Endodermal cell (in vitro differentiated cells): ENCODE measurements at places on chromosomes 7 and 10. TPM values are rescaled to one million over a fixed set of nuclear protein-coding genes. Genes with fewer than 3 reads are reported as not detected.

DNA sequence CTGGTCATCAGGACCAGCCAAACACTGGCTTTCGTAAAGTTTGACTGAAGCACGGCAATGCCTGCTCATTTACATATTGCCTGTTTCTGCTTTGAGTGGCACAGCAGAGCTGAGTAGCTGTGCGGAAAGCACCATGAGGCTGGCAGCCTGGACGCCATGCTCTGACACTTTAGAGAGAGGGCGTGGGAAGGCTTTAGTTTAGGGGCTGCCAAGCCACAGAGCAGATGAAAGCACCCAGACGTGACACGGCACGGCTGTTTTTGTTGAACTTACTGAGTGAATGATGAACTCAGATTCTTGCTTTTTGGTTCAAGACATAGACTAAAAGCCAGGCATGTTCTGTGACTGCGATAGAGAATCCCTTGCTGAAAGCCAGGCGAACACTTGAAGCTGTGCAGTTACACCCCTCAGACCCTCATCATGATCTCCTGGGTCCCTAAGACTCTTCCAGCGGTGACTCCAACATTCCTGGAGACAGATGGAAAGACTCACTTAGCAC is 182.1 kb downstream of the ZMYND11 start:
- H3K27ac ChIP-seq, result no peak overlapping the region
- H3K36me3 ChIP-seq, result peaks cover 34% of the 10 kb centered on the region
- H3K4me3 ChIP-seq, result no peak overlapping the region
- no peak for DNase-seq
- H3K4me1 ChIP-seq, result no peaks in the 10 kb centered on the region

- peaks cover 3% of the 10 kb centered on the region for H3K4me1 ChIP-seq
- H3K27me3 ChIP-seq, result no peaks in the 10 kb centered on the region
- H3K27ac ChIP-seq, result peak overlapping the region; percentile 77
- H3K4me3 ChIP-seq, result peak overlapping the region; percentile 98
- H3K36me3 ChIP-seq, result peaks cover 55% of the 10 kb centered on the region
Measured at GRCh38 chr10:102153093-102153620, 968 bp downstream of the NOLC1 start.

DNA sequence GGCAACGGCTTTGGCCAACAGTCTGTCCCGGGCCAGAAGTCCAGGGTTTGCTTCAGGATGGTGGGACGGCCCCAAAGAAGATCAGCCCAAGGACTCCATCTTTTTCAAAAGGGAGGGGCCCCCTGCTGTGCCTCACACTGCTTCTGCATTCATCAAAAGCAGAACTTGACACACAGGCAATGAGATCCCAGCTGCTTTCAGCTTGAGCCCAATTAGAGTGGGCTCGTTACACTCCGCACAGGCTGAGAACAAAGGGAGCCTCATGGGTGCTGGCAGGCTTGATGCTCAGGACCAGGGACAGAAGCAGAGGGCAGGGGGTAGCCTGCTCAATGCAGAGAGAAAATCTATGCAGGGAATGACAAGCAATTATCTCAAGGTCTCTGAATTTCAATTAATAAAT is 45.5 kb downstream of the VOPP1 start:
- peak; percentile 74 for DNase-seq
- no peaks in the 10 kb centered on the region for H3K36me3 ChIP-seq
- H3K4me1 ChIP-seq, result no peaks in the 10 kb centered on the region
- no peak overlapping the region for H3K4me3 ChIP-seq
- peak overlapping the region; percentile 2 for H3K27ac ChIP-seq
- H3K27me3 ChIP-seq, result no peaks in the 10 kb centered on the region

DNA sequence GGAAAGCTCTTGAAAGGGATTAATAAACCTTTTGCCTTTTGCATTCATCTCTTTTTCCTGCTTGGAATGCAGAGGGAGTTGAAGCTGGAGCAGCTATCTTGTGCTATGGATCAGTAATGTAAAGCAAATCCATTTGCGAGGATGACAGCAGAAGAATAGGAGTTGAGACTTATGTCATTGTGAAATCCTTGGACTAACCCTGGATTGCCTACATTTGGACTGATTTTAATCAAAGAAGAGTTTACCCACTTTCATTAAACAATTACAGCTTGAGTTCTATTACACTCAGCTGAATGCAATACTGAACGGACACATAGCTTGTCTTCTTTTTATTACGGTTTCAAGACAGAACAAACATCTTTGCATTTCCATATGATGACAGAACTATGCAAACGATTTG is 362.3 kb downstream of the PHF14 start:
- no peak overlapping the region for H3K4me3 ChIP-seq
- DNase-seq, result no peak
- peaks cover under 1% of the 10 kb centered on the region for H3K4me1 ChIP-seq
- H3K27me3 ChIP-seq, result no peaks in the 10 kb centered on the region

SMO gene
- total RNA-seq, result 41.1 to 76.2 TPM (median 75.1 TPM) in 3 replicates

PRKG1 gene
- 2.3 and 2.7 TPM in 2 replicates for total RNA-seq

DNA sequence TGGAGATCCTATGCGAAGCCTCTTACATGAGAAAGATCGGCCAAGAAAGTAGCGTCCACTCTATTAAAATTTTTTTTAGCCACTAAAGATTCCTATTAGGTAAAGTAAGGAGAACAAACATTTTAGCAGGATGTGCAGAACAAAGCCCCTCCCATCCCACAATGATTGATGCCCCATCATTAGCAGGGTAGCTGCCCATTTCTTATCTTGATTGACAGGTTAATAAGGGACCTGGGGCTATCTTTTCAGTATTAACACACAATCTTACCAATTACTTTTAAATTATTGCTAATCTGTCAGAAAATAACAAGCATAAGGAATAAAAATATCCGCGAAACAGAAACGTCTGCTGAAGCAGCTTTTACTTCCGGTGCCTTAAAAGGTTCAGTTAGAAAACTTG is 5.1 kb downstream of the FZD8 start:
- DNase-seq, result no peak
- no peaks in the 10 kb centered on the region for H3K27me3 ChIP-seq
- H3K27ac ChIP-seq, result no peak overlapping the region
- peaks cover 10% of the 10 kb centered on the region for H3K4me1 ChIP-seq

PNLIPRP1 gene
- not detected in 2 replicates for total RNA-seq

DNA sequence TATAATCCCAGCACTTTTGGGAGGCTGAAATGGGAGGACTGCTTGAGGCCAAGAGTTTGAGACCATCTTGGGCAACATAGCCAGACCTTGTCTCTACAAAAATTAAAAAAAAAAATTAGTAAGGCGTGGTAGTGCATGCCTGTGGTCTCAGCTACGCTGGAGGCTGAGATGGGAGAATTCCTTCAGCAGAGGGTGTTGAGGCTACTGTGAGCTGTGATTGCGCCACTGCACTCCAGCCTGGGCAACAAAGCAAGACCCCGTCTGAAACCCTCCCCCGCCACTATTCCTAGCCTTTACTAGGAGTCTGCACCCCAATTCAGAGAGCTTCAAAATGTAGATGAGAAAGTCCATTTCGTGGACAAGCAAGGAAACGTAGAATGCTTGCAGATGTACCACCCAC is 95.2 kb downstream of the PRPF18 start:
- H3K27ac ChIP-seq, result no peak overlapping the region
- no peak for DNase-seq
- H3K4me3 ChIP-seq, result no peak overlapping the region
- peaks cover 3% of the 10 kb centered on the region for H3K36me3 ChIP-seq

- DNase-seq, result no peak
- H3K27me3 ChIP-seq, result no peaks in the 10 kb centered on the region
- no peak overlapping the region for H3K27ac ChIP-seq
- no peaks in the 10 kb centered on the region for H3K36me3 ChIP-seq
Measured at GRCh38 chr7:49322476-49322875, 398.1 kb downstream of the CDC14C start.

DNA sequence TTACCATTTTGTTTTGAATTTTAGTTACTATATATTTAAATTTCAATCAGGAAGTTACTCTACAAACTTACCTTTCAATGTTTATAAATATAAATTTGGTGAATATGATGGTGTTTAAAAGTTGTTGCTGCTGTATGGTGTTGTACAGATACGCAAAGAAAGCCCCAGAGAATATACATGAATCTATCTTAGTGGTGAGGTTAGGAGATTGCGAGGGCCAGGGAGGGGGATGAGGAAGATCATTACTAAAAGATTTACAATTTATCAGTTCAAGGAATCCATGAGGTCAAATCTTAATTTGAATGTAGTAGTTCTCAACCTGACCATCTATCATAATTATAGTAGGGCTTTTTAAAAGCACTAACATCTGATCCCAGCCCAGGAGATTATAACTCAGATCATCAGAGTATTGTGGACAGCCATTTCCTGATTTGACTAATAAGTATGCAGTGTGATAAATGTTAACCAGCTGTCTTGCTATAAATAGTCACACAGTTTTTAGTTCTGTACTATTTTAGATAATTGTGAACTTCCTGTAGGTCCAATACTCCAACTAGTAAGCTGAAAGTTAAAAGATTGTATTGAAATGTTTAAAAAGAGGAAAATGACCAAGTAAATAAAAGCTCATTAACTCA is 23.6 kb downstream of the FAM3C start:
- no peak overlapping the region for H3K27ac ChIP-seq
- peaks cover 67% of the 10 kb centered on the region for H3K36me3 ChIP-seq
- no peaks in the 10 kb centered on the region for H3K4me1 ChIP-seq
- DNase-seq, result no peak

GRCh38 chr10:76052682-76053503 is 621.5 kb downstream of the LRMDA start:
- H3K36me3 ChIP-seq, result no peaks in the 10 kb centered on the region
- no peak overlapping the region for H3K4me3 ChIP-seq
- H3K4me1 ChIP-seq, result no peaks in the 10 kb centered on the region
- H3K27me3 ChIP-seq, result no peaks in the 10 kb centered on the region

GRCh38 chr7:2811476-2812113 is 32.5 kb downstream of the GNA12 start:
- no peaks in the 10 kb centered on the region for H3K4me1 ChIP-seq
- H3K4me3 ChIP-seq, result no peak overlapping the region
- no peak overlapping the region for H3K27ac ChIP-seq
- no peaks in the 10 kb centered on the region for H3K27me3 ChIP-seq

PPP1R3C gene
- total RNA-seq, result 0.88 to 124 TPM (median 0.91 TPM) in 3 replicates

DNA sequence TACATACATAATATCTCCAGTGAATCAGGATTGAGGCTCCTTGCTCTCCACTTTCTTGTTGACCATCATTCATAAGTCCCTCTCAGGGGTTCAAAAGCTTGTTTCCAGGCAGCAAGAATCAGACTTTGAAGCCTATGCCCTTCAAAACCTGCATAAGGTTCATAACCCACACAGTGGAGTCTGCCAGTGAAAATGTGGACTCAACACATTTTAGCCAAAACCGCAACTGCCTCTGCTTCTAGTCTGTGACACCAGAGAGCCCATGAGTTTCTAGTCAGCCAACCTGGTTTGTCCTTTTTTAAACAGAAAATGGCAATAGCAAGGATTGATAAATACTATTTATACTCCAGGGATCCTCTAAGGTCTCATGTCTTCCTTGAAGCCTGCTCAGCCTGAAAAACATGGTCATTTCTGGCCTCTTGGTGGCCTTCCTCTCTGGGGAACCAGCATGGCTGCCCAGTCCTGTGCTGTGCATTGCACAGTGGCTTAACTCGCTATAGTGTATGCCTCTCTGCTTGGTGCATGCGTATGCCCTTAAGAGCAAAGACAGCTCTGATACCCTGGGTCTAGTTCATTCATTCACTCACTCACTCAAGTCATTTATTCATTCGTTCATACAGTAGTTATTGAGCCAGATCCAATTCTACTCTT is 67.5 kb downstream of the WIPF3 start:
- H3K27ac ChIP-seq, result no peak overlapping the region
- no peaks in the 10 kb centered on the region for H3K36me3 ChIP-seq
- H3K4me1 ChIP-seq, result no peaks in the 10 kb centered on the region
- H3K4me3 ChIP-seq, result no peak overlapping the region
- DNase-seq, result no peak

DNA sequence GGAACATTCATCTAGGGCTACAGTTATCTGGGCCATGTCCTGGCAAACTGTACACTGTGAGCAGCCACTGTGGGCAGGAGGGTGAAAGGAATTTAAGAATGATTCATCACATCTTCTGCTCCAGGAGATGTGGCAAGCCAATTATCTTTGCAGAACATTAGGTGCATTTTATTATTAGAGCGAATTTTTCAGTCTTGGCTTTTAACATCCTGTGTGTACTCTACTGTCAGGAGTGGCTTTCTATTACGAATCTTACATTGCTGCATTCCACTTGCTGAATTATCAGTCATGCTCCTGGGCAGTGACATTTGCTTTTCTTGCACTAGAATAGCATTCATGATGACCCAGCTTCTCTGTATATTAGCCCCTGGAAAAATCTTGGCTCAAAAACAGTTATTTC is 109.2 kb upstream of the TARP start:
- no peaks in the 10 kb centered on the region for H3K4me1 ChIP-seq
- DNase-seq, result no peak
- H3K4me3 ChIP-seq, result no peak overlapping the region
- H3K27ac ChIP-seq, result no peak overlapping the region
- no peaks in the 10 kb centered on the region for H3K36me3 ChIP-seq

DNA sequence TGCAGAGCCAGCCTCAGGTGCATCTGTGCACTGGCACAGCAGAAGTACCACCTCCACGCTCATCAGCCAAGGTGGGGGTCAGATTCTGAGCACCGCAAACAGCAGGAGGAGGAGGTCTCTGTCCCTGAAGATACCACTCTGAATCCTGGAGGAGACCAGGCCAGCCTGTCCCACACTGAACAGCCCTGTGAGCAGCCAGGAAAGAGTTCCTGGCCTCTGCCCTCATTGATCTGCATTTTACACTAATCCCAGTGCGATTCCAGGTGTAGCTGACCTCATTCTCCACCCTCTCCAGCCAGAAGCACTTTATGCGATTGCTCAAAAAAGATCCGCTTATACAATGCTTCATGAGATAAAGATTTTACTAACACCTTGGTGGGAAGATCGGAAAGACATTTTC is 99.1 kb upstream of the CACUL1 start:
- DNase-seq, result no peak
- H3K27me3 ChIP-seq, result no peaks in the 10 kb centered on the region
- no peak overlapping the region for H3K4me3 ChIP-seq
- H3K27ac ChIP-seq, result no peak overlapping the region
- H3K4me1 ChIP-seq, result no peaks in the 10 kb centered on the region
- H3K36me3 ChIP-seq, result no peaks in the 10 kb centered on the region

UNCX gene
- total RNA-seq, result not detected in 3 replicates

PON3 gene
- 0.54 and 0.55 TPM in 2 replicates for total RNA-seq

- no peaks in the 10 kb centered on the region for H3K4me1 ChIP-seq
- H3K4me3 ChIP-seq, result no peak overlapping the region
- DNase-seq, result no peak
Measured at GRCh38 chr10:101824736-101825135, 6.5 kb upstream of the OGA start.

GRCh38 chr10:125283191-125283835 is 123.0 kb upstream of the CTBP2 start:
- H3K4me3 ChIP-seq, result no peak overlapping the region
- peaks cover 8% of the 10 kb centered on the region for H3K27me3 ChIP-seq
- peak; percentile 75 for DNase-seq
- H3K36me3 ChIP-seq, result no peaks in the 10 kb centered on the region
- no peak overlapping the region for H3K27ac ChIP-seq
- H3K4me1 ChIP-seq, result no peaks in the 10 kb centered on the region

HOXA4 gene
- not detected in 3 replicates for total RNA-seq

- H3K4me3 ChIP-seq, result no peak overlapping the region
- H3K36me3 ChIP-seq, result no peaks in the 10 kb centered on the region
- no peaks in the 10 kb centered on the region for H3K4me1 ChIP-seq
- H3K27me3 ChIP-seq, result no peaks in the 10 kb centered on the region
- DNase-seq, result no peak
Measured at GRCh38 chr7:70268179-70268578, 669.9 kb downstream of the AUTS2 start.

GRCh38 chr10:1094112-1095057 is 38.2 kb downstream of the WDR37 start:
- H3K36me3 ChIP-seq, result peaks cover 60% of the 10 kb centered on the region
- no peak overlapping the region for H3K4me3 ChIP-seq
- DNase-seq, result no peak
- no peaks in the 10 kb centered on the region for H3K4me1 ChIP-seq
- no peaks in the 10 kb centered on the region for H3K27me3 ChIP-seq
- H3K27ac ChIP-seq, result no peak overlapping the region

UPK3BL2 gene
- 6.8 and 9.8 TPM in 2 replicates for total RNA-seq
